ENCODE measurements at places on chromosomes 1 and 21.

GRCh38 chr1:112244131-112244530 lies 151.9 kb upstream of the CTTNBP2NL start:
- no peak for DNase-seq

GRCh38 chr1:199020904-199021303 lies 382.1 kb downstream of the PTPRC start:
- no peak for DNase-seq

DNA sequence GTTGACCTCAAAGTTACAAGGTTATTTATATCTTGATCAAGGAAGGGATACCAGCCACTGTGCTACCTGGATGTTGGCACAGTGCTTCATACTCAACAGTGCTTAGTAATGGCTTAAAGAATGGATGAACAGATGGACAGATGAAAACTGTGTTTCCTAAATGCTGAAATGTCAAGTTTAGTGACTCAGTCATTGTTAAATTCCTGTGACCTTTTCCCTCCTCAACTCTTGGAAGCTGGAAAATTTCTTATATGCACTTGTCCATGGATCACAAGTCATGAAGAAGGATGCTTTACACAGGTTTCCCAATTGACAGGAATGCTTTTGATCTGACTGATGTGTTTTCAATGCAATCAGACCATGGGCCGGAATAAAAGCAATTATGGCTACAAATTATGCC lies 39.6 kb upstream of the SLC19A2 start:
- no peak for DNase-seq

DNA sequence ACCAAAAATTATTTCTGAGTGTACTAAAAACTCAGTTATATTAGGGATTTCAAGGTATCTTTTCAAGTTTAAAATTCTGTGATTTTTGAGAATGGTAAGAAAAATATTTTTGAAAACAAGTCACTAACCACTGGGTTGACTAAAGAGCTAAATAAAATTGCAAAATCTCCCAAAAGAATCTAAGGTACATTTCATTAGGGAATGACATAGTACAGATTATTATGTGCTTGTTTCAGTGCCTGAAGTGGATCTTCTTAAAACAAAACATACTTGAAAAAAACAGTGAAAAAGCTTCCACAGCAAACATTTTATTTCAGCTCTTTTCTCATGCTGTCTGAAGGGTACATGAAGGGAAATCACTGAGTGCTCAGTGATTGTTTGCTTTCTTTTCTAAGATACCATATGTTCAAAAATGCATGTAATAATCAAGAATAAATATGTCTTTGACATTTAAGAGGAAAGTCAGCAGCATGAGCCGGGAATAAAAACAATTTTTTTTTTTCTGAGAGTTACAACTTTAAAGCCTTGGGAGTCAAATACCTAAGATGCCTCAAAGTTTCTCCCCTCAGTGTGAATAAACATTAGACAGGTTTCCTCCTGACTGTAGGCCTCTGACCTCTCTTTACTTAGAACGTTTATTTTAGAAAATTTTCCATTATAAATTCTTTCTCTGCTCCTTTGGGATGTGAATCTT lies 200.7 kb downstream of the KCNT2 start:
- DNase-seq: no peak

DNA sequence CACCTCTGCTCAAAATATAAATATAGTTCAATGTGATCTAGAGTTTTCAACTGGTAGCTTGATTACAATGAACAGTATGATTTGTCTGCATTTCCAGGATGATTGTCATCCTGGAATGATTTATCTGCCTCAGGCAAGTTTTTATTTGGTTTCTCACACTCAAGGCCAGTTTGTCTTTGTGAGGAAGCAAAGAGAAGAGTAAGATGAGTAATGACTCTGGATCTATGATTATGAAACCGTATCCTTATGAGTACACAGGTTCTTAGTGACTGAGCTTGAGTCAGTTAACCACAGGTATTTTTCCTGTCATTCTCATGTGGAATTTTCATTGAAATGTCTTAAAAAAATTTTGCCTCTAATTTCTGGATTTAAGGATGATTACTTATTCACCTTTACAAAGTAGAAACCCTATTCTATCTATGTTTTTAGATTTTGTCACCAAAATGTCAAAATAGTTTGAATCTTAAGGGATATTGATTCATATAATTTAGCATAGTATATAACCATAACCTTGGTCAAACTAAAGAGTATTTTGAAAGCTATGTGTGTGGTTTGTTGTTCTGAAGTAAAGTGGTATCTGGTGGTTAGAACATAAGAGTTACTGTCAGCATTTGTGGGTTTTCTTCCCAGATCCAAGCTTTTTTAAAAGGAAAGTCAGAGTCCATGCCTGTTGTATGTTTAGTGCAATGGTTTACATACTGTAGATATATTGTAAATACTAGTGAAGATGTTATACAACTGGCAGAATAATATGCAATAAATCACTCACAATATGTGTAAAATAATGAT lies 145.0 kb downstream of the RASAL2 start:
- peak; percentile 24 for DNase-seq

- no peak for DNase-seq
Observed at GRCh38 chr1:90544356-90544755, 172.7 kb downstream of the BARHL2 start.

DNA sequence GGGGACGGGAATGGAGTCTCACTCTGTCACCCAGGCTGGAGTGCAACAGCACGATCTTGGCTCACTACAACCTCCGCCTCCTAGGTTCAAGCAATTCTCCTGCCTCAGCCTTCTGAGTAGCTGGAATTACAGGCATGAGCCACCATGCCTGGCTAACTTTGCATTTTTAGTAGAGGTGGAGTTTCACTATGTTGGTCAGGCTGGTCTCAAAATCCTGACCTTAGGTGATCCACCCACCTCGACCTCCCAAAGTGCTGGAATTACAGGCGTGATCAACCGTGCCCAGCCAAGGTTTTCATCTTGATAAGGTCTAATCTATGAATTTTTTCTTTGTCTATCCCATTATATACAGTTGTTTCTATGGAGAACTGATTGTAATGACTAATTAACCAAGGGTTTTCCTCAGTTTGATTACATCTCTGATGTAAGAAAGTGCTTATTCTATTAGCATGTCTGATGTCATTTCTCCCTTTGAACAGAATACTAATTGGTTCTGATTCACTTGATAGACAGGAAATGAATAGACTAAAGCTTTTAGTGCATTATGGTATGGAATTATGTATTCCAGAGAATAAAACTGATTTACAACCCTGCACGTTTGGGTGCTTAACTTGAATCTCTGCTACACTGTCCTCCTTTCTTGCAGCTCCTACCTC lies 11.9 kb downstream of the PACC1 start:
- DNase-seq: peak; percentile 42

GRCh38 chr1:161486806-161487741 lies 18.2 kb upstream of the FCGR2A start:
- DNase-seq: peak; percentile 55

DNA sequence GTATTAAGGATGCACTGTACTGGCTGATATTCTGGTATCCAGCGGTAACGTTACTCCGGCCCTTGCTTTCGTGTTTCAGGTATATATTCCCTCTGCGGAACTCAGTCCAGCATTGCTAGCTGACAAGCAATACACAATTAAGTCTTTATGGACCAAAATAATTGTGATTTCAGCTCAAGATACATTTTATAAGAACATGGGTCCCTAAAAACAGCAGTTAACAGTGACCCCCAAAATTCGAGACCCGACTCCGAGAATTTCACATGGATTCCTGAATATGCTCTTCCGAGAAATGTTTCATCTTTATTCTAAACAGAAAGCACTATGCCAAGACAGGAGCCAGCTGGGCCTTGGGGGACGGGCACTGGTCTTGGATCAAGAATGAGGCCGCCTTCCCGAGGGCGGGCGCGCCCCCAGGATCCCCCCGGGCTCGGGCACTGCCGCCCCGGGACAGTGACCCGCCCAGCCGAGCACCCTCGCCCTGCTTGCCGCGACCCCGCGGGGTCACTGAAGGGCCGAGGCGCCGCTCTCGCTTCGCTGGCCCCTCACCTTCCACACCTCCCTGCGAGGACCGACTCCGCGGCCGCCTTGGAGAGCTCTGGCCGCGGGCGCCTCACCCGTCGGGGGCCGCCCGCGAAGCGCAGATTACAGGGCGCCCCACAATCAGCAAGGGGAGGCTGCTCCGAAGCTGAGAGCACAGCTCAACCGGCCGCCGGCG lies 610 bp downstream of the SCYL3 start:
- no peak for DNase-seq

- DNase-seq: peak; percentile 22
Observed at GRCh38 chr1:160219062-160219929, 14.1 kb downstream of the PEA15 start.

DNA sequence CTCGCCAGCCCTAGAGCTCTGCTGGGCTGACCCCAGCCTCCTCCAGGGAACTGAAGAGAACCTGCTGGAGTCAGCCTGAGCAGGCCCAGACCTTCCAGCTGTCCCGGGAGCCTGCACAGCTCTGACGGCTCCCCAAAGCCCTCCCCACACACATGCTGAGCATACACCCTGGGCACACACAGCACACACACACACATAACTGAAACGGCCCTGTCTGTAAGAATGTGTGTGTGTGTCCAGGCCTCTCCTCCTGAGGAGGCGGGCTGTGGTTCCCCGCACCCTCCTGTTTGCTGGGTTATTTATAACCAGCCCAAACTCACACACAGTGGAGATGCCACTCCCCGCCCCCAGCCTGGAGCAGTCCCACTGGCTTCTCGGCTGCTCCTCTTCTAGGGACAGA lies 20.2 kb downstream of the SDC3 start:
- no peak for DNase-seq

GRCh38 chr1:206108635-206109034 lies 8.6 kb downstream of the AVPR1B start:
- DNase-seq: no peak

DNA sequence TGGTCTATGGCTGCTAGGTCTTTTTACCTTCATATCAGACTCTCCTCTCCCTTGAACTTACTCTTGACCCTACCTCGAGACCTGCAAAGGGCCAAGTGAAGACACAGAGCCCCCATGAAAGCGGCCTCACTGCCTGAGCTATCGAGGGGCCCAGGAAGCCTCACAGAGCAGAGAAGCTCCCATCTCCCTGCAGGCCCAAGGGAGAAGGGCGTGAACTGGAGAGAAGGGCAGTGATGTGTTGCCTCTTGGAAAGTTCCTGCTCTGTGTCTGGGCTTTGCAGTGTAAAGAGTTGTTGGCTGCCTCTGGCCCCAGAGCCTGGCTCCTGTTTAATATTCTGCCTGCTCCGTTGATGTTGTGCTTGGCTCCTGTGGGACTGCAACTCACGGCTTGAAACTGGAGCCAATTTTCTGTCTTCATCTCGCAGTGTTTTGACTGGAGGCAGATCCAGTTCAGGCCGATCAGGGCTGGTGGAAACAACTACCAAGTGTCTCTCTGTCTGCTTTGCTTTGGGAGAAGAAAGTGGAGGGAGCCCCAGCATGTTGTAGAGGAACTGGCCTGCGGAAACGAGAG lies 4.3 kb downstream of the SERTAD4 start:
- no peak for DNase-seq

DNA sequence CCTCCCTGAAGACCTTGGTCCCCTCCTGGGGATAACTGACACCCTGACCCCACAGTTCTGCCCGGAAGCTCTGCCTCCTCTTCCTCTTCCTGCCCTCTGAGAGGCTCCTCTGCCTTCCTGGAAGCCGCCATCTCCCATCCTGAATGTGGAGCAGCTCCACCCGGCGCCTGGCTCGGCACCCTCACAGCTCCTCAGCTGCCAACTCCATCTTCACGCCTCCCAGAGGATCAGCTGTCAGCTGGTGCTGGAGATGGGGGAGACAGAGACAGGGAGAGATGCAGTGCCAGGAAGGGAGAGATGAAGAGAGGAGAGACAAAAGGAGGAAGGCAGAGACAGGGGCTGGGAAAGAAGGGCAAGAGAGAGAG lies 210.4 kb upstream of the CSF3R start:
- no peak for DNase-seq

GRCh38 chr1:16298653-16299052 lies 53.6 kb downstream of the FBXO42 start:
- no peak for DNase-seq
